ENCODE measurements at places on chromosomes 16 and 17. TPM values are rescaled to one million over a fixed set of nuclear protein-coding genes. Genes with fewer than 3 reads are reported as not detected.

CCL4 gene
- 0.84 TPM for polyA plus RNA-seq

SERPINF2 gene
- 8.9 TPM for polyA plus RNA-seq

ZFPM1 gene
- 5.9 TPM for polyA plus RNA-seq

TP53TG3D gene
- polyA plus RNA-seq = 0.79 TPM

MYH13 gene
- not detected for polyA plus RNA-seq

KRTAP3-1 gene
- not detected for polyA plus RNA-seq

TEKT3 gene
- polyA plus RNA-seq = 0.71 TPM

TBC1D3D gene
- polyA plus RNA-seq = not detected

NPIPB2 gene
- polyA plus RNA-seq = 6.2 TPM

MLKL gene
- polyA plus RNA-seq = 5.6 TPM

ATAD5 gene
- 0.18 TPM for polyA plus RNA-seq

TNFRSF13B gene
- polyA plus RNA-seq = 0.15 TPM

EVI2B gene
- polyA plus RNA-seq = 1.5 TPM

KCNG4 gene
- polyA plus RNA-seq = not detected

NPIPB9 gene
- not detected for polyA plus RNA-seq

EMP2 gene
- polyA plus RNA-seq = 52.4 TPM

SPATA32 gene
- polyA plus RNA-seq = not detected

KRT23 gene
- polyA plus RNA-seq = 0.61 TPM

IST1 gene
- 94.0 TPM for polyA plus RNA-seq

GRAPL gene
- 3.8 TPM for polyA plus RNA-seq

CPHXL2 gene
- not detected for polyA plus RNA-seq

PHF23 gene
- 29.4 TPM for polyA plus RNA-seq

CDK3 gene
- 13.0 TPM for polyA plus RNA-seq

Measured in adipose tissue (tissue), 3 donors.